M059J (cell line): ENCODE measurements at places on chromosomes 6 and 20. TPM values are rescaled to one million over a fixed set of nuclear protein-coding genes. Genes with fewer than 3 reads are reported as not detected.

Gene UNC93A
- not detected in 2 replicates for total RNA-seq

Gene SRSF3
- total RNA-seq = 348 and 518 TPM in 2 replicates

Gene NOX3
- not detected in 2 replicates for total RNA-seq

Gene NANP
- total RNA-seq = 13.3 and 13.5 TPM in 2 replicates

Gene SEMG1
- total RNA-seq = not detected in 2 replicates

Gene VSTM2L
- 1.0 and 4.2 TPM in 2 replicates for total RNA-seq

Gene BPIFB2
- total RNA-seq = not detected in 2 replicates

Gene DLK2
- 1.3 and 3.4 TPM in 2 replicates for total RNA-seq

Gene FOXC1
- 8.3 and 10.2 TPM in 2 replicates for total RNA-seq

Gene GRM4
- total RNA-seq = not detected in 2 replicates

DNA sequence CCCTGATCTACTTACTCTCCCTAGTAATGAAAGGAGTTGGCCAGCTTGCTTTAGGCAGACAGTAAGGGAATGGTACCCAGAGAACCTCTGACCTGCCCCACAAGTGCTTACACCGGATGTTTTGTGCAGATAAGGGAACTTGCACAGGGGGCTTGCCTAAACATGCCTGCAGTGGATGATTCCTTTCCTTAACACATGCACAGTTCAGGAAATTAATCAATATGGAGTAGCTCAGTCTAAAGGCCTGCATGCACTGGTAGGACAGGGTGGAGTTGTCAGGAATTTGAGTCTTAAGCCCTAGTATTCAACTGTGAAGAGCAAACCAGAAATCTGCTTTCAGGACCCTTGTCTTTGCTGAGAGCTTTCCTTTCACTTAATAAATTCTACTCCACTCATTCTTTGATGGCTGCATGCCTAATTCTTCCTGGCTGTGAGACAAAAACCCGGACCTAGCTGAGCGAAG lies 3.9 kb upstream of the TRIM38 start:
- no peak for DNase-seq

DNA sequence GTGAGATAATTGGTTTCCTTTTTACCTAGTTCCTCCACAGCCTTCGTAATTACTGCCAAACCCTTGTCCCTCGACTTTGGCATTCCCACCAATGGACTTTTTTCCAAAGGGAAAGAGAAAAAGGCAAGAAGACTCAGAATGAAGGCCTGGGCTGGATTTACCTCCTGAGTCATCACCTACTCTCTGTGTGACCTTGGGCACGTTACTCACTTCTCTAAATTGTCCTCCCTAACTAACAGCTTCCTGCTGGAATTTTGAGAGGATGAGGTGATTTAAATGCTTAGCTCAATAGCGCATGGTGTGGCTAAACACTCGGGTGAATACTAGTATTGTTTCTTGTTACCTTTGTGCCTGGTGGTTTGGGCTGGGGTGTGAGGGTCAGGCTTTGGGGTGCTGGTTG lies 146.6 kb downstream of the DHX35 start:
- peak; percentile 92 for DNase-seq

GRCh38 chr6:168732676-168733075 lies 291.7 kb downstream of the SMOC2 start:
- no peak for DNase-seq

DNA sequence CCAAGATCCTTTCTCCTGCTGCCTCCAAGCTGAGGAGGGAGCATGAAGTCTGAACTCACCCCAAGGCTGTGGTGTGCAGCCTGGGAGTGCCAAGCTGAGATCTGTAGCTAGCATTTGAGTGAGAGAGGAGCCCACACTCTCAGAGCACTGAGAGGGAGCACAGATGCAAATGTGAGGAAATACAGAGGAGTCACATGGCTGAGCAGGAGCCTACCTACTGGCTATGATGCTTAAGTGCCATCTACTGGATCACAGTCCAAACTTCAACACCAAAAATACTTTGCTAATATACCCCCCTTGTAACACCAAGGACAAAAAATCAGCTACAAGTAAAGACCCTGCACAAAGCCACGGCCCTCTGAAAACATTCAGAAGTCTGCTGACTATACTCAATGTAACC lies 94.4 kb upstream of the IMPG1 start:
- DNase-seq = no peak

GRCh38 chr20:34052414-34052813 lies 58.7 kb downstream of the RALY start:
- DNase-seq = no peak

DNA sequence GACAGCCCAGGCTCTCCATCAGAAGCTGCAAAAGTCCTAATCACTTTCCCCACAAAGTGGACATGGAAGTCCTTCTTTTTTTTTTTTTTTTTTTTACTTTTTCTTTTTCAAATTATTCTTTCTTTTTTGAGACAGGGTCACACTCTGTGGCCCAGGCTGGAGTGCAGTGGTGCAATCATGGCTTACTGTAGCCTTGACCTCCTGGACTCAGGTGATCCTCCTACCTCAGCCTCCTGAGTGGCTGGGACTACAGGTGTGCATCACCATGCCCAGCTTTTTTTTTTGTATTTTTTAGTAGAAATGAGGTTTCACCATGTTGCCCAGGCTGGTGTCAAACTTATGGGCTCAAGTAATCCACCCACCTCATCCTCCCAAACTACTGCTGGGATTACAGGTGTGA lies 29.0 kb upstream of the AKIRIN2 start:
- no peak for DNase-seq

DNA sequence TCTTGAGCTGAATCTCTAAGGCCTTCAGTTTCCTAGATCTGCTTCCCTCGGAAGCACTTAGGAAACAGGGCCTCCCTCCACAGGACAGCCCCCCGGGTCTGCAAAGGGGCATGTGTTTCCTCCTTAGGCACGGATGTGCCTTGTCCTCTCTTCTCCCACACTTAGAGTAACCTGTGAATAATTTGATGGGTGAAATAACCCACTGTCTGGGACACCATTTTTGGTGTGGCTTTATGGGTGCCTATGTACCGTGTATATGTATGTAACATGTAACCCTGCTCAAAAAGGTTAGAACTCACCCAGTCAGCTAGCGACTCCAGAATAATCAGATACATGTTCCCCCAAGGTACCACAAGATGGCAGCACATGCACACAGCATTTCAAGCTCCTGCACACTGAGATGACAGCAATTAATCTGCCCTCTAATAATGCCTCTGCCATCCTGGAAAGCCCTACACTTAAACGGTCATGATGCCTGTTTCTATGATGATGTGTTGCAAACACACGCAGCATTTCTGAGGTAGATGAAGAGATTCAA lies 212.0 kb upstream of the PROKR2 start:
- peak; percentile 92 for DNase-seq

DNA sequence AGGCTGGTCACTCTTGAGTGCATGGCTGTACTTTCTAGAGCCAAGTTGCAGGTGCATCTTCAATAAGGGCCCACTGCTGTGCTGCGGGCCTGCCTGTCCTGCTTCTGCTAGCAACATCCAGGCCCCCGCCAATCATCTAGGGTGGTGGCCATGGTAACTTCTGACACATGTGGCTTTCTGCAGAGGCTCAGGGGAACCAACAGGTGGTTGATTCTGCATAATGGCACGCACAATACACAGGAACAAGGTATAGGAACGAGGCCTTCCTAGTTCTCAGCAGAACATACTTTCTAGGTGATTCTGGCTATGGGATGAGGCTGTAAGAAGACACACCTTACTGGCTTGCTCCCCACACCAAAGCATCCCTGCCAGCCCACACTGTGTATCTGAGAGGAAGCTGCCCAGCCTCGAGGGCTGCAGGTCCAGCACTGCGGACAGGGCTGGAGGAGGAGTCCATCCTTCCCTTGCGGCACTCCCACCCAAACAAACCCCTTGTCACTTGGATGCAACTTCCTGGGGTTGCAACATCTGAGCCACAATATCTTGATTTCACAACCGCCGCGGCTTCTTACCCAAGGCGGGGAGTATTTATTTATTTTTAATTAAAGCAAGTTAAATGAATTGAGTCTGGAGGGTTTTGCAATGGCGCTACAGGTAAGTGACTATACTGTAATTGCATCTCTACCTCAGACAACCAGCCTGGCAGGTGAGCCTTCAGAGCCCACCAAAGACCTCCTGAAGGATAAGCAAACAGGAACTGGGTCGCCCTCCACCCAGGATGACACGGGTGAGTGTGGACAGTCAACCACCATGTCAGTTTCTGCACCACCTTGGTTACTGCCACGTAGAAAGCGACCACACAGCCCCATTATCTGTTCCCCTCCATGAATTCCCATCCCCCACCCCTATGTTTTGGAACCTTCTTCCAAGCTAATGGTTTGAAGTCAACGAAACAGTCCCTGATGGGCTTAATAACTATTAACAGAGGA lies 49.6 kb downstream of the SULF2 start:
- DNase-seq = no peak

GRCh38 chr6:31285982-31286381 lies 14.1 kb upstream of the HLA-C start:
- DNase-seq = no peak

DNA sequence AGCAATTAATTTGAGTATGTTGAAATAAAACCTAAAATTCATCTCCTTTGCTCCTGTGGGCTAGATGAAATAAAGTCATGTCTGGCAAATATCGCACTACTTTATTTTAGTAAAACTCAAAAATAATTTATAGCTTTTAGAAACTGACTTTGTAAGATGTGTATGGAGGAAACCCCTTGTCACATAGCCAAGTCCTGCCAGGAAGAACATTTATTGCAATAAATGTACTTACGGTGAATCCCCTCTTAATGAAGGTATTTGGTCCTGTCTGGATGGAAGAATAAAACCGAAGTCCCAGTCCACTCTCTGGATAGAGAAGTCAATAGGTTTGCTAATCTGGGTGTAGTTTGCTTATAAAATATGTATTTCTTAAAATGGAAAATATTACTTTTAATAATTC lies 1226.8 kb upstream of the MAP3K7 start:
- DNase-seq = no peak

GRCh38 chr6:168072261-168072660 lies 6.8 kb downstream of the FRMD1 start:
- no peak for DNase-seq

DNA sequence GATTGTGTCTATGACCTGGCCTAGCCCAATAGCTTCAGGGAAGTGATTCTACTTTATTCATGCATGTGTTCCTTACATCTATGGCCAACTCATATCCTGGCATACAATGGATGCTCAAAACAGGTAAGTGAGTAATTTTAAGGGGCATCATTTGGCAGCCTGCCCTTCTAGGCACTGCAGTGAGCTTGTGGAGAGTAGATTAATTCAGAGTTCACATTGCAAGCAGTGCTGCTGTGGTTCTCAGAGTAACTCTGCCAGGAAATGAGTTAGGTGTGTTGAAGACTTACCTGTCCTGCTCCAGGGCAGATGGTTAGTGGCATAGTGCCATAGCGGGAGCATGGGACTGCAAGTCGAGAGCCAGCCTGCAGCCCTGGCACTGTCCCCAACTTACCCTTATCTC lies 158.0 kb downstream of the SCP2D1 start:
- DNase-seq = no peak

DNA sequence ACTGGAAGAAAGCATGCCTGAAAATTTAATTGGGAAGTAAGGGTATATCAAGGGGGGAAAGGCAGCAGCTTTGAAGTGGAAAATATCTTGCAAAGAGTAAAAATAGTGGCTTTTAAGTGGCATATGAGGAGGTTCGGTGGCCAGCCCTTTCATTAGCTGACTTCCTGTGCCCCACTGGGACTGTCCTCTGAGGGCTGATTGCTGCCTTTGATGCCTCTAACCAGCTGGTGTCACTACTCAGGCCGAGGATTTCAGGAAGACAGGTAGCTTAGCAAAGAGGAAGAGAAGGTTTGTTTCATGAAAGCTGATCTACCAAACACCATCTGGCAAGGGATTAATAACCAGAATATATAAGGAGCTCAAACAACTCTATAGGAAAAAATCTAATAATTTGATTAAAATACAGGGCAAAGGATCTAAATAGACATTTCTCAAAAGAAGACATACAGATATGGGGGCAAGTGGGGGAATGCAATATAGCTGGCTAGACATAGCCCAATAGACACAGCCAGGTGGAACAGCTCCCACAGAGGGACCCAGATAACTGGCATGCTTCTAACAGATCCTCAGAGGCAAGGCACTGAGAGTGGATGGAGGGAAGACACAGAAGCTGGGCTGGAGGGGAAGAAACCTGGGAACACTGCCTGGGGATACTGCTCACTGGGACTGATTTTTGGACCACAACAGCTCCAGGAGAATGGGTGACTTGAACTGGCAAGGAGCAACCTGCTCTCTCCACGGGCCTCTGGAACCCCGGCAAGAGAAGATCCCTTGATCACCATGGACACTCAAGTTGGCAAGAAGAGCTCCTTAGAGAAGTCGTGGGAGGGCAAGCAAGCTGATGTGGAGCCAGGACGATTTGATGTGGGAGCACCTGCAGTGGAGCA lies 33.2 kb downstream of the CCN2 start:
- no peak for DNase-seq

- DNase-seq = no peak
Measured at GRCh38 chr6:50353603-50354002, 303.9 kb upstream of the DEFB112 start.

- DNase-seq = no peak
Measured at GRCh38 chr20:64015635-64016034, 20.3 kb upstream of the C20orf204 start.

DNA sequence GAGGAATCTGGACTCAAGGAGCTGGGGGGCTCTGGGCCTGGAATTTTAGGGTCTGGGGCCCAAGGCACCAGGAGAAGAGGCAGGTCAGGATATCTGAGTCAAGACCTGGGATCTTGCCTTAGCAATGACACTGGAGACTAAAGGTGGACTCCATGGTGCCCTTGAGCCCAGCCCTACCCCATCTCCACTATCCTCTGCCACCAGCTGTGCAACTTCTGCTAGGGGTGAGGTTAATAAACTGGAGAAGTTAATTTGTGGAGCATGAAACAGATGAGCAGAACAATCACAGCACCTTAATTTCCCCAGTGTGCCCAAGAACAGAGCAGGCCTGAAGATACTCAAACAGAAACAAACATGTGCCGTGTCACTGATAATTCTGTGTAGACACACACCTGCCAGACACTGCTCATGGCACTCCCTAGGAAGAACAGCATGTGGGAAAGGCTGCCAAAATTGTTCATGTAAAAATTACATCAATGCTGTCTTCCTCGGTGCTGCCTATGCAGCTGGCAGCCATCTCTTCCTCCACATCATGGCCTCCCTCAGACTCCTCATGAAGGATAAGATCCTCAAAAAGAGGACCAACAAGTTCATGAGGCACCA lies 3.2 kb downstream of the HLA-DPB1 start:
- no peak for DNase-seq
